MG63 (cell line): ENCODE measurements at places on chromosomes 3 and 15.

- no peak for DNase-seq
Measured at GRCh38 chr3:175077216-175077615, 218.1 kb downstream of the NAALADL2 start.

- no peak for DNase-seq
Measured at GRCh38 chr15:63922261-63922904, 88.6 kb upstream of the HERC1 start.

DNA sequence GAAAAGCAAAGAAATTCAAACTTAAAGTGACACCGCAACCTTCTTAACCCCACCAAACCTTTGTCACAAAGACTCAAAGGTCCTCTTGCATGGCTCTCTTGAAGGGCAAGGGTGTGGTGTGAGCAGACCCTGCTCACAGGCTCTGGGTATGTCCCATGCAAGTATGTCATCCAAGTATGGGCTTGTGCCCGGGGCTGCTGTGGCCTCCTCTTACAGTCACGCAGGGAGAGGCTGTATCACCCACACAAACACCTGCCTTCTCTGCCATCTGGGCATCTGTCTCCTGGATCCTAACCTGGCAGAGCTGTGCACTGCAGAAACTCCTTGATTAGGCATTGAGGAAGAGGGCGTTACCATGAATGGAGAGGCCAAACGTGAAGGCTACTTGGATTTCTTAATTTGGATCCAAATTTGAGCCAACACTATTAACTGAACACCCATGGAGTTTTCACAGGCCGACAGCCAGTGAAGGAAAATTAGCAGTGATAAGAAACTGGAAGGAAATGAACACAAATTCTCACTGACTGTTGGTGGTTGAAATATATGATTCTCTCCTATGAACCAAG, 146.6 kb downstream of the DUT start:
- no peak for DNase-seq

- no peak for DNase-seq
Measured at GRCh38 chr3:111517801-111518200, 24.2 kb upstream of the CD96 start.

DNA sequence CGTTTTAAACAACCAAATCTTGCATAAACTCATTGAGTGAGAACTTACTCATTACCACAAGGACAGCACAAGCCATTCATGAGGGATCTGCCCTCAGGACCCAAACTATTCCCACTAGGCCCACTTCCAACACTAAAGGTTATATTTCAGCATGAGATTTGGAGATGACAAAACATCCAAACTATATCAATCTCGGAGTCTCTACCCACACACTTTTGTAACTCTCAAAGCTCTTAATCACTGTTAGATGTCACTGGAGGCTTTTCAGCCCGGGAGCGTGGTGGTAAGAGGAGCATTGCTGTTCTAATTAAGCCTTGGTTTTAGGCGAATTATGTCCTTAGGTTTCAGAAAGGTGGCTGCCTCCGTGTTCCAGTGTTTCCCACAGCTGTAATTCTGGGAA, 86.3 kb downstream of the CNTN6 start:
- DNase-seq: no peak

GRCh38 chr3:61178167-61178566, 73.1 kb downstream of the FHIT start:
- DNase-seq: no peak

GRCh38 chr3:175057401-175057800, 198.3 kb downstream of the NAALADL2 start:
- DNase-seq: no peak

DNA sequence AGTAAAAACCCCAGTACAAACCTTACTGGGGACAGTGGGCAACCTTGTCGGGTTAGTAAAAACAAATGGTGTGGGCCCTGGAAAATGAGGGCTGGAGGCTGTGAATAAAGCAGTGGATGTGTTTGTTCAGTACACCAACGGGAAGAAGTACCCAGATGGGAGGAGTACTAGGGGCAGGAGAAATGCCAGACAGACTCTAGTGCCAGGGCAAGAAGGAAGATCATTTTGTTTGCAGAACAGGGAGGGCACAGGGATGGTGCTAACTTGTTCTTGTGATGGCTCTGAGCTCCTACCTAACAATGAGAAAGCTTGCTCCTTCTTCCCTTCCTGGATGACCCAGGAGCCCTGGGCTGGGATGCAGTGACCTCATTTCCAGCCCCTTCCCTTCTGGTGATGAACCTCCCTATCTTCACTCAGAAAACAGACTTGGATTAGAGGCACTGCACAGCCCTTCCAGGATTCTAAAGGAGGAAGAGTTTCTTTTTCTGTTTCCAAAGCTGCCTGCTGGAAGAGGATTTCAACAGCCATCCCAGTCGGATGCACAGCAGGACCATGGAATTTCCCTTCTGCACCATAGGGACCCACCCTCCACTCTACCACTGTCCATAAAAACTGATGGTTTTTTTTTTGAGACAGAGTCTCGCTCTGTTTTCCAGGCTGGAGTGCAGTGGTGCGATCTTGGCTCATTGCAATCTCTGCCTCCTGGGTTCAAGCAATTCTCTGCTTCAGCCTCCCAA, 6.1 kb downstream of the RASSF1 start:
- no peak for DNase-seq

DNA sequence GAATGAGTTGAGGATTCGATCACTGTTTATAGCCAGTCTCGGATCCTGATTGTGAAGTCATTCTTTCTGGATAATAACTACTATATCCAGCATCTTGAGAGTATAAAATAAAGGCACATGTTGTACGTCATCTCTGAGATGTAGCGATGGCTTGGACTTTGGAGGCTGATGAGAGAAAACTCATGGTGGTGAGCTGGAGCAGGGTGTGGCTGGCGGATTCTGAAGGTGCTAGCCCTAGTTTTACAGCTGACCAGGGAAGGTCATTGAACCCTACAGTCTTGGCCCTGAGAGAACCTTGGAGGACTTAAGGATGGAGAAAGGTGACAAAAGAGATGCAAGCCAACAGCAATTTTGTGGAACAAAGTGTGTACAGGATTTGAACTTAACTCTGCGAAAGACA, 153.8 kb downstream of the IGF1R start:
- no peak for DNase-seq

DNA sequence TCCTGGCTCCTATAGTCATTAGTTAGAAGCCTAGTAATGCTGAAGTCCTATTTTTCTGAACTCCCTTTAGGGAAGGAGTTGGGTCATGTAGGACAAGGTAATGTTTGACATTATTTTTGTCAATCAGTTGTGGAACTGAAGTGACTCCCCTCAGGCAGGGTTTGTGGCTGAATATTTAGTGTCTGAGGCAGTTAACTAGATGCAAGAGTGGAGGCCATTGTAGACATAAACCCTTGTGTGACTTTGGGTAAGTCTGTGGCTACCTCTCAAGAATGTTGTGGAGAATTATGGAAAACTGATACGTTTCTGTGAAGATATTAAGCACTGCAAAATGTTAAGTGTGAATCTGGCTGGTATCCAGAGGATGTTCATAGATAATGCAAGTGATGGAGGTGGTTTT, 125.2 kb upstream of the PHLDB2 start:
- DNase-seq: no peak

GRCh38 chr3:134216851-134217250, 33.8 kb downstream of the RYK start:
- DNase-seq: no peak

DNA sequence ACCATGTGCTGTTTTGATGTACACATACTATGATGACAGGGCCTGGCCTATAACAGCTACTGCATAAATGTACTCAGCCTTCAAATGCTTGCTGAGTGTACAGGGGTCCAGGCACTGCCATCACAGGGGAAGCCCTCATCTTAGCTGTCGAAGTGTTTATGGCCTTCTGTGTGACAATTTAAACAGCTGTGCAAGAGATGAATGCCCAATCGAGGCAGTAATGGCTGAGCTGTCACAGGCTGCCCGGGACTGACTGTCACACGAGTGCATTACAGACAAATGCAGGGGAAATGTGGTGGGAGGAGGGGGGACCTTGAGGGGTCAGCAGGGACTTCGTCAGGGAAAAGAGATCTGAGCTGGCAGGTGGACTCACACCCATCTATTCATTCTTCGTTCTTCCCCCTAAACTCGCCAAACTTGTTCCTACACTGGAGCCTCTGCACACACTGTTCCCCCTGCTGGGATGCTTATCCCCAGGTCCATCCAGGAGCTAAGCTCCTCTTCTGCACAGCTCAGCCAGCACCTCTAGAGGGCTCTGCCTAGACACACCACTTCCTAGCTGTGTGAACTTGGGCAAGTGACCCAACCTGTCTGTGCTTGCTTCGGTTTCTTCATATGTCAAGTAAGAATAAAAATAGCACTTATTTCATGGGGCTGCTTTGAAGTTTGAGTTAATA, 156.2 kb upstream of the IQSEC1 start:
- DNase-seq: peak; percentile 9

DNA sequence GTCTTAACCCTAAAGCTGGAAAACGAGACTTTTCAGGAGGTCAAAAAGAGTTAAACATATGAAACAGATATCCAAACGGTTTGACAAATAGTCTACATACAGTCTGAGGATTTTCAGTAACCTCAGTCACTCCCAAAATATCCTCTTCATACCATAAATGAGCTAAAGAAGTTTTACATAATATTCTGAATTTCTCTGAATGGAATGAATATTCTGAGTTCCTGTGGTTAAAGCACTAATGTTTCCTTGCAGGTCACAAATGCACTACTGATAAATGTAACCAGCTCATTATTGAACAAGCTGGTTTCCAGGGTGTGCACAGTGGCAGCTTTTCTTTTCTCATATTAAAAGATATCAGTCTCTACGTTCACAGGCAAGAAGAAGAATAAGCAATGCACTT, 137.4 kb upstream of the POU1F1 start:
- no peak for DNase-seq

DNA sequence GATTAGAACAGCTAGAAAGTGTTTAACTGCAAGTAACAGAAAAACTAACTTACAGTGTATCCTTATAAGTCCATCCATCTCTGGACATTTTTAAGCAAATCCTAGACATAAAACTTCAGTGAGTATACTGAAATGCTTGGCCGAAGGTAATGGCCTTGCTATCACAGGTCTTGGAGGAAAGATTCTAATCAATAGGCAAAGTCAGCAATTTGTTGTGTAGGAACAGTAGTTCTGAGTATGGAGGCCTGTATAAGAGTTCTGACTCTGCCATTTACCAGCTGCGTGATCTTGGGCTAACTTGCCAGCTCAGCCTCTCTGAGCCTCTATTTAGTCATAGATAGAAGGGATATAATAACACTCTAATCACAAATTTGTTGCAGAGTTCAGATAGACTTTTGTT, 328.1 kb downstream of the IL20RB start:
- no peak for DNase-seq

- no peak for DNase-seq
Measured at GRCh38 chr15:71571641-71572040, 238.7 kb upstream of the NR2E3 start.

DNA sequence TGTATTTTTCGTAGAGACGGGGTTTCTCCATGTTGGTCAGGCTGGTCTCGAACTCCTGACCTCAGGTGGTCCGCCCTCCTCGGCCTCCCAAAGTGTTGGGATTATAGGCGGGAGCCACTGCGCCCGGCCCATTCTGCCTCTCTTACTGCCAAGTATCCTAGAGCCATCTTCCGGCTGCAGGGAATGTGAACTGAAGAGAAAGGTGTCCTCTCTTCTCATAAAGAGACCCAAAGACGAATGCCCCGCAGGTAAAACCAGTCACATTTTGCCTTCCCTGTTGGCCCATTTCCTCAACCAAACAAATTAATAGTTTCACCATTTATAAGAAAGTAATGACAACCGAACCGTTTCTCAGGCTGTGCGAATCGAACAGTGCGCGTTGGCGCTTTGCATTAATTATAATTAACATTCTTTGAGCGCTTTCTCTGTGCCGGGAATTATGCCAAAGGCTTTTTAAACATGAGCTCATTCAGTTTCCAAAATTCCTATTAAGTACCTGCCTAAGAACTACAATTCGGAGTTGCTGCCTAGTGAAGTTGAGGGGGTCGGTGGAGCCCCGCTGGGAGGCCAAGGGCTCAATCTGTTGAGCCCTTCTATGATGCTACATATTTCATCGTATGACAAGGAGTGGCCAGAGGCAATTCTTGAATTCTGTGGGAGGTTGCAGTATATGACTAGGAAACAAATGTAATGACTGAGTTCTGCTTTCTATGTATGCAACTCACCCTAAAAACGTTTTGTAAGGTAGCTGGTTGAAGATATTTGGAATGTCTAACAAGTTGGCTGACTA, 819 bp upstream of the RPL24 start:
- DNase-seq: no peak

DNA sequence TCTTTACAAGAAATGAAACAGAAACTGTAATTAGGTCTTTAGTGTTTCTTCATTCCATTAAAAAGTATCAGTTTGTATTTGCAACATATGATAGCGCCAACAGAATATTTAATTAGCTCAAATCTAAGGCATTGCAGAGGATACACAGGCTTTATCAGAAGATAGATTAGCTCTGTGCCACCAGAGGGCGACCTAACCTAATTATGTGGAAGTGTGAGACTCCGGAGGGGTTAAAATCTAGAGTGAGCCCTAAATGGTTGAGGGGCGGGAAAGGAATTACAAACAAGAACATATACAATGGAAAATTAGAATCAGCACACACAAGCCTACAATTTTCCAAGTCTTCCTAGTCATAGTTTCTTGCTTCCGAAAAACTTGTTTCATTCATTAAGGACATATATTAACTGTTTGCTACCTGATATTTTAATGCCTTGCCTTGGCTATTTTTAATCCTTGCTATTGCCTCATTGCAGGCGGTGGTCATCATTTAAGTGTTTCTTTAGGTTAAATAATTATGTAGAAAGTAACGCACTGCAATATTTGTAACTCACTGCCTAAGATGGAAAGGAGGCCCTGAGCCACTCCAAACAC, 18.0 kb upstream of the RYR3 start:
- peak; percentile 13 for DNase-seq

GRCh38 chr3:33732394-33732793, 14.3 kb upstream of the CLASP2 start:
- no peak for DNase-seq

DNA sequence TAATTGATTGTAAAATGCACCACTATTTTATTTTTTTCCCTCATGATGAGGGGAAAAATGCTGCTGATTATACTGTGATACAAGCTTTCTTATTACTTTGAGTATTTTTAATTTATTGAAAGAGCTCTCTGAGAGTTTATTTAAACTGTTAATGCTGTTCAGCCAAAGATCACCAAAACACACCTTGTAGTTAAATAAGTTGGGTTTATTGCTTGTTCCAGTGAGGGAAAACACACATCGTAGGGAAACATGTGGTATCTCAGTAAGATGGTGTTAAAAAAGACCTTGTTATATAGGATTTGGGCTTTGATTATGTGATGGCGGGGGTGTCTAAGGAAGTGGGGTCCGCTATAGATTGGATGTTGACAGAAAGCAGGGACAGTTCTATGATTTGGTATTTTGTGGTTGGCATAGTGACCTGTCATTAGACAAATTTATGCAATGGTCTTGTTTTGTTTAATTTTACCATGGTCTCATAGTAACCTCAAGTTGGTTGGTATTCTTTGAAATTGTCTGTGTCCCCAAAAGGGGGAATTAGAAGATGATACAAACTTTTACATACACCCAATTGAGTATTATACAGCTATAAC, 11.1 kb downstream of the HACD3 start:
- no peak for DNase-seq

- no peak for DNase-seq
Measured at GRCh38 chr3:192259661-192260060, 467.7 kb downstream of the FGF12 start.

- no peak for DNase-seq
Measured at GRCh38 chr3:160473221-160473620, 23.6 kb upstream of the TRIM59 start.

GRCh38 chr3:178404961-178405360, 131.3 kb upstream of the KCNMB2 start:
- no peak for DNase-seq

GRCh38 chr3:60260546-60260945, 990.7 kb downstream of the FHIT start:
- no peak for DNase-seq
